ENCODE measurements at places on chromosomes 5 and 9. TPM values are rescaled to one million over a fixed set of nuclear protein-coding genes. Genes with fewer than 3 reads are reported as not detected.

CLTA gene
- 201 TPM for total RNA-seq

SAXO1 gene
- total RNA-seq: 0.10 TPM

HTR4 gene
- total RNA-seq: 0.32 TPM

ASPN gene
- total RNA-seq: 1.6 TPM

DNA sequence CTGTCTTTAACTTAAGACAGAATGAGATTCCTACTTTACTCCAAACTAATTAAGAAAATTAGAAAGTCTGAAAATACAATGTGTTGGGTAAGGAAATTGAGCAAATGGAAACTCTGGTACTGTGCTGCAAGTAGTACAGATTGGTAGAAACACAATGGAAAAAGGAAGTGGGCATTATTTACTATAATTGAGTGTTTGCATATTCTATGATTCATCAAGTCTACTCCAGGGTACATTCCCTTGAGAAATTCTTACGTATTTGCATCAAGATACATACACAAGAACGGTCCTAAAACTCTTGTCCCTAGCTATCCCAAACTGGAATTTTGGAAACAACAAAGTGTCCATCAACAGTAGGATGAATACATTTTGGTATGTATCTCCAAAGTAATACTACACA, 123.5 kb upstream of the TARS1 start:
- no peak for DNase-seq

- no peak for DNase-seq
Measured at GRCh38 chr9:107807183-107807582, 317.6 kb upstream of the KLF4 start.

- DNase-seq: no peak
Measured at GRCh38 chr5:43903129-43903528, 300.1 kb downstream of the NNT start.

GRCh38 chr5:133075572-133076536, 24.0 kb downstream of the HSPA4 start:
- no peak for DNase-seq
